ENCODE measurements at places on chromosomes 11 and 22.

GRCh38 chr22:22848364-22848866 lies 39.2 kb upstream of the IGLL5 start:
- DNase-seq, result peak; percentile 26

DNA sequence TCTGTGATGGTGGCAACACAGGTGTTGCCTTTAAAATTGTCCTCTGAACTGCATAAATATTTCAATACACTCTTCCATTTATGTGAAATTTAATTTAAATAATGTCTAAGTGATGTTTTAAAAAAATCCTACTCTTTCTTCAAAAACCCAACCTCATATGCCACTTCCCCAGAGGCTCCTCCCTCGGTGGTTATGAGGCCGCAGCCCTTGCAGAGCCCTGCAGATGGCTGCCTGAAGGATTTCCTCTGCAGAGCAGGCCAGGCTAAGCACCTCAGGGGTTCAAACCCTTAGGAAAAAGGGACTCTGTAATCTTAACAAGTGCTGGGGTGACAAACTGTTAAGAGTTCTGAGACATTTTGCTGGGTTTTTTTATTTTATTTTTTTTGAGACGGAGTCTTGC lies 25.2 kb downstream of the MORC2 start:
- no peak for DNase-seq

- DNase-seq, result peak; percentile 6
Observed at GRCh38 chr11:1197886-1198560, 24.8 kb upstream of the MUC5B start.

DNA sequence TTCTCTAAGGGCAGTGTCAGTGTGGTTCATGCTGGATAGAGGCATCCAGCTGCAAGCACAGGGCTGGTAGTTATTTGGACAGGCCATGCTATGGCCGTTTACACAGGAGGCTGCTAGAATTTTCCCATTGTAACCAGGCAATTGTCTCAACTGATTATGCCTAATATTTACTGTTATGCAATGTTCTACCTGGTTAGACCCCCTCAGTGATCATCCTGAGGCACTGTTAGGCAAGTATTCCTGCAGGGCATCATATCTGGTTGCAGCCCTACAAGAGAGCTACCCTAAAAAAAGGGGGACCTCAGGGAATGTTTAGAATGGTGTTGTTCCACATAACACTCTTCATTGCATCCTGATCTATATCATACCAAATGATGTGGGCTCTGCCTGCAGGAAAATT lies 1124.6 kb downstream of the JRKL start:
- no peak for DNase-seq

DNA sequence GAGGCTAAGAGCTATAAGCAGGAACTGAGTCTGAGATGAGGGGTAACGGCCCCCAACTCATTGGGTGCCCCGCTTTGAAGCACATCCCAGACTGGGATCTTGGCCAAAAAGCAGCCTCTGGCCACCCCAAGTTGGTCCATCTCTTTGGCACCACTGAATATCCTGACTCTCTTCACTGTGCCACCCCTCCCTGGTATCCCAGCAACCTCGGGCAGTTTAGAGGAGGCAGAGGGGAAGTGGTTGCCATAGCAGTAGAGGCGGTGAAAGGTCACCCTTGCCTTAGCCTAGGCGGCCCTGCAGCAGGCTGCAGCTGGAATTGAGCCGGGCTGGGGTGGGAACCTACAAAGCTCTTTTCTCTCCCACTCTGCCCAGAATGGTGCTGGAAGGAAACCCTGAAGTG lies 1.1 kb downstream of the PELI3 start:
- DNase-seq, result peak; percentile 42

GRCh38 chr22:29629903-29630516 lies 26.6 kb downstream of the NF2 start:
- DNase-seq, result no peak

DNA sequence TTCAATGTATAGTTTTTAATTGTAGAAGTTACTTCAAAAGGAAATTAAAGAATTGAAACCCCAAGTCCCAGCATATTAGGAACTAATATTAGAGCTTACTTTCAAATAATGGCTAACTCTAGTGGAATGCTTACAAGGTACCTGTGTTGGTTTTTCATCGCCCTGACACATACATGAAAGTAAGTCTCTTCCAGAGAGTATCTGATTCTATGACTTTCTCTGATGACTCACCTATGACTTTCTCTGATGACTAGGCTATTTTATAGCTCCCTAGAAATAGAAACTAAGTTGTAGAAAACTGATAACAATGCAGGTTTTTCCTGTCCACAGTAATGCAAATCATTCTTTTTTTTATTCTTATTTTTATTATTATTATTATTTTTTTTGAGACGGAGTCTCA lies 33.6 kb upstream of the MMP7 start:
- no peak for DNase-seq

- no peak for DNase-seq
Observed at GRCh38 chr11:129792663-129793062, 23.0 kb upstream of the TMEM45B start.

- no peak for DNase-seq
Observed at GRCh38 chr22:49022816-49023160, 804.9 kb downstream of the BRD1 start.

- DNase-seq, result peak; percentile 27
Observed at GRCh38 chr11:123069908-123070821, 8.2 kb upstream of the HSPA8 start.

DNA sequence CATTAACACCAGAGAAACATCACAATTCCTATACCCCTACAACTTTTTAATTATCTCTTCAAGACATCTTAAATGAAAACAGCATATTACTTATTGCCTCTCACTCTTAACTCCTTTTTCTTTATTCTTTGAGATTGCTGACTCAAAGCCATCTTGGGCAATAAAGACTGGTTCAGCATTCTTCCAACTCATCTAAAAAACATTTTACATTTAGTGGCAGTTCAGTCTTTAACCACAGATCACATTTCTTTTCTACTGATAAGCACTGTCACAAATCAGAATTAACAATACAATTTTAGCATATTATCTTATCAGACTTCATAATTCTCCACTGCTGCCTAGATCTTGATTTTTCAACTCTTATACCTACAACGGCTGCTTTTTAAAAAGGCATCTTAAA lies 34.0 kb downstream of the SIK3 start:
- DNase-seq, result no peak

GRCh38 chr11:120186774-120187591 lies 23.8 kb upstream of the OAF start:
- DNase-seq, result no peak

DNA sequence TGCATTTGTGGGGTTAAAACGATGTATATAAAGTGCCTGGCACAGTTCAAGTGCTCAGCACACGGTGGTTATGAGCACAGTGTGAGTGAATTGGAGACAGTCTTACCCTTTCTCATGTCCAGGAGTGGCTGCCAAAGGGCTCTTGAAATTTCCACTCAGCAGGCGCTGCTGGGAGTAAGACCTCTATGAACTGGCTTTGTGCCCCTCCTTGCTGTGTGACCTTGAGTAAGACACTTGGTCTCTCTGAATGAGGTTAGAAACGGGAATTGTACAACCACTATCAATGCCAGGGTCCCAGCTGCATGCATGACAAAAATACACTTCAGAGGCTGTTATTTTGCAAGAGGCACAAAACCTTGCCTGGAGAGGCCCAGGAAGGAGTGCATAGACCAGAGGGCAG lies 86.6 kb downstream of the TSPAN18 start:
- DNase-seq, result no peak

- no peak for DNase-seq
Observed at GRCh38 chr11:15286465-15286864, 171.7 kb downstream of the INSC start.

- no peak for DNase-seq
Observed at GRCh38 chr11:37078521-37078920, 480.5 kb upstream of the RAG2 start.

GRCh38 chr22:44075670-44076069 lies 51.6 kb downstream of the PARVB start:
- DNase-seq, result no peak

DNA sequence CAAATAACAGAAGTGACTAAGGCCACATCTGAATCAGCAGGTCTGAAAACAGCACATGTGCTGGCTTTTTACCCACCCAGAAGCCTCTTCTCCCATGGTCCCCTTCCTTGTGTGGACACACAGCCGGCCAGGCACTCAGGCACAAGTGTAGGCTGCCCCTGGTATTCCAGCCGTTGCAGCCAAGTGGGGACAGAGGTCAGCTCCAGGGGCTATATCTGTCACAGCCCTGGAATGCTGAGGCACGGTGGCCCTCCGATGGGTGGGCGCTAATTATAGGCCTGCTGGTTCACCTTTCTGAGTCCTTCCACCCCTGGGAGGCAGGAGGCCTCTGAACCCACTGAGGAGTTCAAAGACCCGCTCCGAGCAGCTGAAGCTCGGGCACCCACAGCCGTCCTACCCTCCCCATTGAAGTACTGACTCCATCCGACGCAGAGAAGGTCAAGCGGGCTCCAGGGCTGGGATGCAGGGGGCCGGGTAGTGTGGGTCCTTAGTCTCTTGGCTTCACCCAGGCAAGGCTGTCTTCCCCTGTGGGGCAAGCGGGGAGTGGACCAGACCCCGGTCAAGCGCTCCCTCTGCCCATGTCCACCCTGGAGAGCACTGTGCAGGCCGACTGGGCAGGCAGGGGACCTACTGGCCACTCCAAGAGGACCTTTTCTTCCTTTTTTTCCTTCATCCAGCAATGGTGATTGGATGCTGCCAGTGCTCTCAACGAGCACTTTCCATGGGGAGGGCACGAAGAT lies 14.3 kb downstream of the FGF3 start:
- DNase-seq, result no peak

GRCh38 chr22:44586351-44586990 lies 88.4 kb upstream of the RTL6 start:
- no peak for DNase-seq

DNA sequence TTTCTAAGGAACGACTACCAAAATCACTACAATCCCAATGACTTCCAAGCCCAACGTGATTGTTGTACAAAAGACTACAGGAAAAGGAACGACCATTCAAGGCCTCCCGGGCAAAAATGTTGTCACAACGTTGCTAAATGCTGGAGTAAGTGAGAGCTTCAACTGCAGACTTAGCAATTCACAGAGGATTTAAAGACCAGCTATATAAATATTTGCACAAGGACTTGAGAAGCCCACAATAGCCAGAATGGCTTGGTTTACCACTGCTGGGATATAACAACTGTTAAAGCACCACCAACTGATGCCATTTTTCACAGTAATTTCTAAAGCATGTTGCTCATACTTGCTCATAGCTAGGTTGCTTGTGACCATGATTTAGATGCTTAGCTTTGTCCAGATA lies 78.3 kb downstream of the EMSY start:
- DNase-seq, result peak; percentile 87

GRCh38 chr11:70594031-70594430 lies 195.7 kb downstream of the CTTN start:
- no peak for DNase-seq

DNA sequence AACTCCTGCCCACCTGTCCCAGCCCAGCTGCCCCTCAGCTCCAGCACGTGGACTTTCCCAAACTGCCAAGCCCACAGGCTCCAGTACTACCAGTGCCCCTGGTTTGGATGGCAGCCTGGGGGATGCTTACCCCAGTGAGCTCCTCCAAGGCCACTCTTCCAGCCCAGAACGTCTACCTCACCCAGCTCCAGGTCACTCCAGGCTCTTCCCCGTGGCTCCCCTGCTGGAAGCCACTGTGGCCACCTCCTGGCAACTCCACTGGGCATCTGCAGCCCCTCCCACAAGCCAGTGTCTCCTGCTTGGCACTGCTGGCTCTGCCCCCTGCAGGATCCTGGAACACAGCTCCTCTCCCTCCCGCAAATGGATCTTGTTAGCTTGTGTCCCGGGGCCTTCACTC lies 29.3 kb downstream of the LMO1 start:
- DNase-seq, result no peak

- DNase-seq, result no peak
Observed at GRCh38 chr22:36182056-36182455, 19.6 kb downstream of the APOL4 start.

DNA sequence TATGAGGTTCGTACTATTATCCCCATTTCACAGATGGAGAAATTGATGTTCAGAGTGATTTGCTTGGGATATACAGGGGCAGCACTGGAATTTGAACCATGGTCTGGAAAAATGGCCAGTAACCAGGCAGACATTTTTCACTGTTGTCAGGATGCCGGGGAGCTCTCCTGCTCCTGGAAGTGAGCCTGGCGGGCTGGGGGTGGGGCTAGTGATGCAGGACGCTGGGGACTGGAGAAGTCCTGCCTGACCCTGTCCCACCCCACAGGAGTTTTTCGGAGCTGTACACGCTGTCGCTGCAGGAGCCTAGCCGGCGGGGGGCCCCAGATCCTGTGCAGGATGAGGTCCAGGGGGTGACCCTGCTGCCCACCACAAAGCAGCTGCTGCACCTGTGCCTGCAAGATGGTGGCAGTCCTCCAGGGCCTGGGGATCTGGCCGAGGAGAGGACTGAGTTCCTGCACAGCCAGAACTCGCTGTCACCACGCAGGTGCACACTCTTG lies 11.1 kb downstream of the SIPA1 start:
- DNase-seq, result no peak

DNA sequence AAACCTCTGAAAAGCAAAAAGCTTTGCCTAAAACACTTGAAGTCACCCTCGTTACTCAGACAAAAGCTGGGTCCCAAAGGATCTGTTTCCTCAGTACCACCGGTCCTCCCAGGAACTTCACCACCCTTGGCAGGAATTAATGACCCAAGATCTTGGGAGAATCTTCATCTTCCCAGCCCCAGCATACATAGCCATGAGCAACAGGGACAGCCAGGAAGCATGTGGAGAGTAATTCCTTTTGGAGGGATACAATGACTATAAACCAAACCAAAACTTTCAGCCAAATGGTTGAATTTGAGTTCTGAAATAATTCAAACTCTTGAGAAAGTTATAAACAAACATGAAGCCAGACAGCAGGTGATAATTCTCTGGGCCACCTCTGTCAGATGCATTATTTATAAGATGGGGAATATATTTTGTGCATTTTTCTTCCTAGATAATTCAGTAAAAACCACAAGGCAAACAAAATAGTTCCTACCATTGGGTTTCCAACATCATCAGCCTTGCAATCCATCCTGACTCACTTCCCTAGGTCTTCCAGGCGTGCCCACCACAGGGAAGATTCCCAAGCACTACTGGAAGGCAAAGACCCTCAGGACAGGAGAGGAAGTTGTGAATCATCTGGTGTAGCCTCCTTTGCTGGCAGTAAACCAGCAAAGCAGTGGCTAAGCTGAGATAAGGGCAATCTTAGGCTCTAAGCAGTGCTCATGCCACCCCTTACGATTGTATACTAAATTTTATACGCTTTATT lies 71.7 kb upstream of the DRD2 start:
- DNase-seq, result no peak

- DNase-seq, result no peak
Observed at GRCh38 chr11:119626871-119627270, 102.1 kb downstream of the NECTIN1 start.

DNA sequence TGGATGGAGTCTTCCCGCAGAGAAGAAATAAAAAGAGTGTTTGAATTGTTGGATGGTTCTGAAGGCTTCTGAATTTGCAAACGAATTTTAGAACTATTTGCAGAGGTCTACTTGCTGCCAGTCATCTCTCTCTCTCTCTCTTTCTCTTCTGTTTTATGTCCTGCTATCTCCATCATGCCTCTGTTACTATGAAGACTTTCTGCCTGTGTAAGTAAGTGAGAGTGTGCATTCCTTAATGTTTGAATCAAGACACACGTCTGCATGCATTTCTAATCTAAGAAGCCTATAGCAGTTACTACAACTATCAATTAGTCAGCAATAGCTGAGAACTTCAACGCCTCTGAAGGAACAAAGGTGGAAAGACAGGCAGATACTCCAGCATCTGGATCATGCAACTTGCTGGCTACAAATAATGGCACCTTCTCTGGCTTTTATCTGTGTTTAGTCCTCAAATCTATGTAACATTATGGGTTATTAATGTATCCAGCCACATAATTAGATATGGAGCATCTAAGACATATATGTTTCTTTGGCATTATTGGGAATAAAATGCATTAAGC lies 191.5 kb upstream of the BLID start:
- DNase-seq, result no peak

GRCh38 chr22:17369439-17370025 lies at the start of gene CECR2:
CECR2 (plus strand) TSS chr22:17369460; CDS start chr22:17369784, 324 bp downstream.
- peak; percentile 66 for DNase-seq

Measured in HAP-1 (cell line).